Activated CD8-positive, alpha-beta memory T cell treated with anti-CD3 and anti-CD28 coated beads for 48 hours (primary cell): ENCODE measurements at places on chromosomes 7 and 10.

DNA sequence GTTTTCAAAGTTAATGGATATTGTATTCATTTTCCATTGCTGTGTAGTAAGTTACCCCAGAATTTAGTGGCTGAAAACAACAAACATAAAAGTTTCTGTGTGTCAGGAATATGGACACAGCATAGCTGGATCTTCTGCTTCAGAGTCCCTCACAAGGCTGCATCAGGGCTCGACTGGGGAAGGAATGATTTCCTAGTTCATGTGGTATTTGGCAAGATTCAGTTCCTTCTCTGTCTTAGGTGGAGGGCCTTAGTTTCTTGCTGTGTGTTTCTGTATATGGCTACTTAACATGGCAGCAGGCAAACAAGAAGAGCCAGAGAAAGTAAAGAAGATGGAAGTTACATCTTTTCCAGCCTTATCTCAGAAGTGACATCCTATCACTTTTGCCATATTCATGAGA lies 51.1 kb downstream of the TPST1 start:
- no peak for DNase-seq

- no peak for DNase-seq
Observed at GRCh38 chr7:105924945-105925344, 38.1 kb upstream of the CDHR3 start.

DNA sequence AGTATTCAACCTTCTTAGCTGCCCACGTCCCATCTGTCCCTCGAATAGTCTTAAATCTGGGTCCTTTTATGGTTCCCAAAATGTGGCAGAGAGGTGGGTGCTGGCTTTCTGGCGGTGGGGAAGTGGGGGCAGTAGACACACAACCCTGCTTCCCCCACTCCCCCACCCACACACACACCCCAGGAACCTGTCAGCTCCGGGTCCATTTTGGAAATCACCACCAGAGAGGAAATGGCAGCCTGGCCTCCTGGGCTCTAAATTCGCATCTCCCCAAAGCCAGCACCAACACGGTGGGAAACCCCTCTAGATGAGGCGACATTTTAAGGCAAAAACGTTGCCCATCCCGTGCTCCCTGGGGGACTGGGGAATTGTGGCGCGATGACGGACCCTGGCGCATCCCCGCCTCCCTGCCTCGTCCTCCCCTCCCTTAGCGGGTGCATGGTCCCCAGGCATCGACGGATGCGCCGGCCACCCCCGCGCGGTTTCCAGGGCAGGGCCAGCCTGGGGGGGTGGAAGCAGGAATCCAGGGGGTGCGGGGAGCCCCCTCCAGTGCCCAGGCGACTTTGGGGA lies 702 bp downstream of the TMEM130 start:
- no peak for DNase-seq

DNA sequence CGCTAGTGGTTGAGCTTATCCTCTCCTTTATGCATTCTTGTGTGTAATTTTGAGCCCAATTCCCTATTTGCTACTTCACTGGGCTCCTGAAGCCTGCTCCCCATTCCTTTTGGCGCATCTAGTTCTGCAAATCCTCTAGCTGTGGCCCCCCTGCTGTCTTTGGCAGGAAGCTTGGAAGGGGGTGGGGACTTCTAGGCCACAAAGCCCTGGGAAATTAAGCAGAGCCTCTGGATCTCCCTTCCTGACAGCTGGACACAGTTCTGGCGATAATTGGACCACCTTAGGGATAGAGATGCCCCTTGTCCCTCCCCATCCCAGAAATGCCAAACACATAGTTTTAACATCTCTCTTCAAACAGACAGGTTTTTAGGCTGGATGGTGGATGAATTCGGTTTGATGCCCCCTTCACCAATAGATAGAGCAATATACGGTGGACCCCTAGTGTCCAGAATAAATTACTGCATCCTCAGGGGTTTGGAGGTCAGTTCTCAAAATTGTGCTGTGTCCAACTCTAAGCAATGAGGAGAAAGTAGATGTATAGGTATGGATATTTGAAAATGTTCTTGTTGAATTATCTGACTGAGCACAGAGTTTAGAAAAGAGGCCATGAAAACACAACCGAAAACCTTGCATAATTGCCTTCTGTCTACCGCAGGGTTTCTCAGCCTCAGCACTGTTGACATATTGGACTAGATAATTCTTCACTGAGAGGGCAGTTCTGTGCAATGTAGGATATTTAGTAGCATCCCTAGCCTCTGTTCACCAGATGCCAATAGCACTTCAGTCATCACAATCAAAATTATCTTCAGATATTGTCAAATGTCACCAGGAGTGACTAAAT lies 75.5 kb downstream of the PAPSS2 start:
- no peak for DNase-seq

DNA sequence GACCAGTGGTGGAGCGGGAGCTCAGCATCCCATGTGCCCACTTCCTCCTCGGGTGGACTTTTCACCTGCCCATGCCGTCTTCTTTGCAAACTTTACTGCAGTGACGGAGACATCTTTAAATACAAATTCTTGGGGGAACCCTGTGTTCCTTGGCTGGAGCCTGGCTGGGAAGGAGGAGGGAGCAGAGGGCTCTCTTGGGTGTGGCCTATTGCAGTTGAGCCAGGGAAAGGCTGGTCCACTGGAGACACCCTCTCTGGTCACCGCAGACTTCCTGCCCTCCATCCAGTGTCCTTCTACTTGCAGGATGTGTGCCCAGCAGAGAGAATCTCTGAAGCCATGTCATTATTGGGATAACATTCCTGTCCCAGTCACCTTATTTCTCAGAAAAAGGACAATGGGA lies 67.3 kb downstream of the TCF7L2 start:
- no peak for DNase-seq

DNA sequence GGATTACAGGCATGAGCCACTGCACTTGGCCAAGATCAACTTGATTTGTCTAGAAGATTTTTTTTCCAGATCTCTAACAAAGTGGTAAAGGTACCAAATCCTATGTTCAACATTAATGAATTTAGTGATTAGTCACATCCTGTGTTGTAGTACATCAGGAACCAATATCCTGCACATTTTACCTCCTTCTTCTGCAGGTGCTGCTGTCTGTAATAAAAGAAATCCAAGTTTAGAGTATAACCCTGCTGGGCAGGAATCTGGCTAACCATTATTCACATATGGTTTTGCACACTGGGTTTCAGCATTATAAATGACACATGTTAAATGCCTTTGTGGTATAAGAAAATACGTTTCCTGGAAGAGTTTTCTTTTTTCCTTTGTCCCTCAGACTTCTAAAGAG lies 10.8 kb downstream of the PARD3 start:
- no peak for DNase-seq

GRCh38 chr10:124743191-124744101 lies 732 bp downstream of the FAM53B start:
- DNase-seq: no peak

DNA sequence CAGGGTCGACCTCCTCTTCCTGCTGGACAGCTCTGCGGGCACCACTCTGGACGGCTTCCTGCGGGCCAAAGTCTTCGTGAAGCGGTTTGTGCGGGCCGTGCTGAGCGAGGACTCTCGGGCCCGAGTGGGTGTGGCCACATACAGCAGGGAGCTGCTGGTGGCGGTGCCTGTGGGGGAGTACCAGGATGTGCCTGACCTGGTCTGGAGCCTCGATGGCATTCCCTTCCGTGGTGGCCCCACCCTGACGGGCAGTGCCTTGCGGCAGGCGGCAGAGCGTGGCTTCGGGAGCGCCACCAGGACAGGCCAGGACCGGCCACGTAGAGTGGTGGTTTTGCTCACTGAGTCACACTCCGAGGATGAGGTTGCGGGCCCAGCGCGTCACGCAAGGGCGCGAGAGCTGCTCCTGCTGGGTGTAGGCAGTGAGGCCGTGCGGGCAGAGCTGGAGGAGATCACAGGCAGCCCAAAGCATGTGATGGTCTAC lies 46.9 kb downstream of the VWA2 start:
- no peak for DNase-seq
